ENCODE measurements at places on chromosomes 16 and 17. TPM values are rescaled to one million over a fixed set of nuclear protein-coding genes. Genes with fewer than 3 reads are reported as not detected.

Gene SLC7A5
- total RNA-seq = 153 TPM

Gene ABCA10
- total RNA-seq = 1.8 TPM

GRCh38 chr16:81553814-81554675 lies 109.4 kb downstream of the CMIP start:
- DNase-seq = no peak

- DNase-seq = peak; percentile 76
Observed at GRCh38 chr17:80649672-80650330, 105.2 kb downstream of the RPTOR start.

DNA sequence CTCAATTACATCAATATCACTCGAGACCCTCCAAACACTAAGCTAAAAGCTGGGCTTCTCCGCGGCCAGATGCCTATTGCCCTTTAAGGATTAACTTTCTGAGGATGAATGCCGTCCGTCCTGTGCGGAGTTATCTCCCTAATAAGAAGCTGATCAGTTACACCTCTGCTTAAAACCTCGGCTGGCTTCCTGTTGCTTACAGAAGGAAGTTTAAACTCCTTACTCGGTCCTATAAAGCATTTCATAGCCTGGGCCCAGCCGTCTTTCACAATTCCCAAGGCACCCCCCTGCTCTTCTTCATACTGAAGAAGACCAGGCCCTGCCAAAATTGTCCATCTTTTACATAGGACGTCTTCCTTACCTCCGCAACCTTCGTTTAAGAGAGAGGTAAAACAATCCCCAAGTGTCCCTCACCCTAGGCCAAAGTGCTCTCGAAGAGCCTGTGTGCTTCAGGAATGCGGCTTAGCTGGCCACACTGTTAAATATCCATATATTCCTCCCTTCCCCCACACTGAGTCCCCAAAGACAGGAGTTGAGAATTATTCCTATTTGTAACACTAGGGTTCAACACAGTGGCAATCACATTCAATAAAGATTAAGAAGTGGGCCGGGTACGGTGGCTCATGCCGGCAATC lies 112.6 kb upstream of the IRX5 start:
- no peak for DNase-seq
